ENCODE measurements at places on chromosomes 3 and 15.

GRCh38 chr3:31116651-31117050, 222.2 kb upstream of the GADL1 start:
- DNase-seq = no peak

GRCh38 chr3:87805670-87806069, 253.1 kb downstream of the CGGBP1 start:
- no peak for DNase-seq

DNA sequence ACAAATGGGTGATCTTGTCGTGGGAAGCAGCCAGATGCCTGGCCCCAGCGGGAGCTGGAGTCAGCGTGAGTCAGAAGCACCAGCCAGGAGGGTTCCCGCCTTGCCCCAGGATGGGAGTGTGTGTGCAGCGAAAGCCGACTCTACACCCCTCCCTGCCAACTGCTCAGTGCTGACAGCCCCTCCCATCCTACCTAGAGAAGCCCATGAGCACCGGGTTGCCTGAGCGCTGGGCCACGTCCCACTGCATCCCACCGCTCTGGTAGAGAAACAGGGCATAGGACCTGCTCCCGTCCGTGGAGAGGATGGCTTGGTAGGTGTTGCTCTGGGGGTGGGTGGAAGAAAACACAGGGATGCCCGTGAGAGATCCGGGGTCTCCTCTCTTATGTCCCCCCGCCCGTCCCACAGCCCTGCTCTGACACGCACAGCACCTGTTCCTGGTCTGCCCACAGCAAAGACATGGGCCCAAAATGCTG, 42.9 kb downstream of the MUC4 start:
- no peak for DNase-seq

GRCh38 chr3:145191543-145191942, 969.4 kb downstream of the PLOD2 start:
- DNase-seq = peak; percentile 17

- no peak for DNase-seq
Measured at GRCh38 chr3:22318325-22318724, 567.3 kb upstream of the ZNF385D start.

DNA sequence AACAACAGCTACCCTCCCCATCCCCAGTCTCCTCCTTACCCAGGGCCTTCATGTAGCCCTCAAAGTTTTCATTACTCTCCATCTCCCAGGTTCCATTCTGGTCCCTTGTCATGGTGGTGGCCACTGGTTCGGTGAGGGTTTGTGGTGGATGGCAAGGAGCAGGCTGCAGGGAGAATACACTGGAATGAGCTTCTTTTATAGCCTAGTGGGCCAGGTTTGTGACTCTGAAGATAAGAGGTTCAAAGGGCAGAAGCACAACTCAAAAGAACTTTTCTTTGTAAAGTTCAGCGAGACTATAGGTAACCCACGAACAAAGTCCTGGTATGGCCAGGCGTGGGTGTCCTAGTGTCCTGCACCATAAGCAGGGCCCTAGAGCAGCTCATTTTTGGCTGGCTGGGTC, at the start of gene RBP2:
RBP2 (minus strand) TSS at position 169 of the 400 bp plus-strand sequence; CDS start at position 112, 57 bp downstream.
- DNase-seq = no peak

DNA sequence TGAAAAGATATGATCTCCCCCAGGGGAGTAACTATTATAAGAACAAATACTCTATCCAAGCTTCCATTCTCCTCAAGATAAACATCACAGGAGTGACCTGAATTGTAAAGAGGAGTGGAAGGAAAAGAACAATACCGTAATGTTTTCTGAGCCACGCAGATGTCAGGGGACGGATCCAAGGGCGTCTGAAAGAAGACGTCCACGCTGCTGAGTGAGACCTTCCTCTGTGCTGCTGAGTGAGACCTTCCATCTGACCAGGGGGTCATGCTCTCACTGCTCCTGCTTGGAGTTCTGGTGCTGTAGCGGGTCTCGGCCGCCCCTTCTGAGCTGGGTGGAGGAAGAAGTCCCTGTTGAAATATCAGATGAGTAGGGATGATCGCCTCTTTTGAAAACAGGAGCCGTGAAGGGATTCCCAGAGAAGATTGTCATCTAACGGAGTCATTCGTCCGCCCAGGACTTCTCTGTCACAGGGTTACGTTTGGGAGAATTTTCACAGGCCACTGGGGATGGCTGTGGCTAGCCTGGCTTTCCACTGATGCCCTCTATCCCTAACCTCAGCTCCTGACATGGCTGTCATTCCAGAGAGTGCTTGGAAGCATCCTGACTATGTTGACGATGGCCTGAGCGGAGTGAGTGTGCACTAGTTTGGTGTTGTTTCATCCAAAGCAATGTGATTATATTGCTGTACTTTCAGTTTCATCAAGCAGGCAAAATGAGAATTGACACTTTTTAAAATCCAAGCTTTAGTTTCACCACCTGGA, 184.9 kb downstream of the APBA2 start:
- DNase-seq = no peak

- no peak for DNase-seq
Measured at GRCh38 chr3:52022323-52023100, 26.8 kb upstream of the RPL29 start.

GRCh38 chr15:51313074-51313393, 25.4 kb downstream of the CYP19A1 start:
- DNase-seq = no peak

GRCh38 chr3:134846911-134847317, 51.9 kb downstream of the EPHB1 start:
- no peak for DNase-seq

GRCh38 chr3:112101916-112102315, 15.7 kb downstream of the C3orf52 start:
- DNase-seq = no peak

DNA sequence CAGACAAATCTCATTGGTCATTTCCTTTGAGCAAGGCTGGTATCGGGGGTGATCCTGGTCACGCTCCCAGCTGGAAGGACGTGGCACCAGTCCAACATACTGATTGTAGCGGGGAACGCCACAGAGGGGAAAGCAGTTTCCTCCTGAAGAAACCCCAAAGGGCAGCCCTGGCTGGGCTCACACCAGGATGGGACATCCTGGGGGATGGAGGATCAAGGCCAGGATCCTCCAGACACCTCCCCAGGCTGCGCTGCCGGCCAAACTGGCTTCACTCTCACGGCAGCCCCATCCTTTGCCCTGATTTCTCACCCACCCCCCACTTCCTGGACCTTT, 36.6 kb downstream of the MUC20 start:
- no peak for DNase-seq

GRCh38 chr15:47437491-47437890, 279.8 kb upstream of the SEMA6D start:
- no peak for DNase-seq

- DNase-seq = no peak
Measured at GRCh38 chr3:160393346-160394008, 5.5 kb downstream of the IFT80 start.

DNA sequence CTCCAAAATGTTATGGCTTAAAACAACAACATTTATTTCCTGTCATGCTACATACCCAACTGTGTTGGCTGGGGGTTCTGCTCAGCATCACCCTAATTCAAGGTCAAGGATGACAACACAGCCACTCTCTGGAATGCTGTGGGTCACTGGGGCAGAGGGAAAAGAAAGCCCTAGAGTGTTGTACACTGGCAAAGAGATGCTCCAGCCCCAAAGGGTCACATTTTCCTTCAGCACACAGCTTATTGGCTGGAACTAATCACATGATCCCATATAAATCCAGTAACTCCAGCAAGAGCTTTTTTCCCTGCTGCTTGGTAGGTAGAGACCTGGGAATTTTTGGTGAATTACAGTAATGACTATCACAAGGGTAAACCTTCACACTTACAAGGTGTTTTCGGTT, 1041.4 kb downstream of the NTRK3 start:
- DNase-seq = no peak

GRCh38 chr3:152226176-152226575, 42.6 kb upstream of the MBNL1 start:
- no peak for DNase-seq

DNA sequence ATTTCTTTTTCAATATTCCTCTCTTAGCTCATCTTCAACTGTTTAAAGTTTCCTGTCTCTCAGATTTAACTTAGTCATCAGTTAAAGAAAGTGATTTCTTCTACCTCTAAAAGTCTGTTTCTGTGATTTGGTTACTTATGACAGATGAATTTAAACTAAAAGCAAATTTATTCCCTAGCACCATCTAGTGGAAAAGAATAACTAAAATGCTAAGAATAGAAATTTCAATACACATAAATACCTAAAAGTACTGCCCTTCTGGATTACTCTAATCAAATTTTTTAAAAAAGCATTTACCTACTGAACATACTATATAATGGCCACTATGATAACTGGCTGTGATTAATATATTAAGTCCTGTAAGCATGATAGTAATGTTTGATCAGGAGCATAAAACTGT, 14.0 kb upstream of the ZCWPW2 start:
- no peak for DNase-seq

DNA sequence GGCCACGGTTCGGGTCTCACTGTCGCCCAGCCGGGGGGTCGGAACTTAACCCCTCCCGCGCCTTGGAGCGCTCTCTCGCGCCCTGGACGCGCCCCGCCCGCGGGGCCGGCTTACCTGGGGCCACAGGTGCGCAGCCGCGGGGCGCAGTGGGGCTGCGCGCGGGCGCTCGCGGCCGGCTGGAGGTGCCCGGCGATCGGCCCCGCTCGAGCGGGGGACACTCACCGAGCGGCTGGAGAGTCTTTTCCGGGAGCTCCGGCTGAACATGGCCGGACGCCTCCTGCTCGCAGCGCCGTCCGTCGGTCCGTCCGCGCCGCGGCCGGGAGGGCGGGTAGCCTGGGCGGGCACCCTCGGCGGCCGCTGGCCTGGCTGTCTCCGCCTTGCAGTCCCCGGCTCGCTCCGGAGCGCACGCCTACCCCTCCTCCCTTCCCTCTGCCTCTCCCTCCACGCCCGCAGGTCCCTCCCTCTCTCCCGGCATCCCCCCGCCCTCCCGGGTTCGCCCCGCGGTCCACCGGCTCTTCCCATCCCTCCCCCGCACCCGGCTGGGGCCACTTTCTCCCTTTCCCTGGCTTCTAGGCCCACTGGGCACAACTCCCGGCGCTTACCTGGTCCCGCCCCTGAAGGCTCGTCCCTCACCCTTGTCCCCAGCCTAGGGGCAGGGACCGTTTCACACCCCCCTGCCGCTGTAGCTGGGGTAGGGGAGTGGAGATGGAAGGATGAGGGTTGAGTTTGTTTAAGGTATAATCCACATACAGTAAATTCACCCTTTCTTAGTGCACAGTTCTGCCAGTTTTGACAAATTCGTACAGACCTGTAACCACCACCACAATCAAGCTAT, 220.1 kb upstream of the PRICKLE2 start:
- DNase-seq = no peak

DNA sequence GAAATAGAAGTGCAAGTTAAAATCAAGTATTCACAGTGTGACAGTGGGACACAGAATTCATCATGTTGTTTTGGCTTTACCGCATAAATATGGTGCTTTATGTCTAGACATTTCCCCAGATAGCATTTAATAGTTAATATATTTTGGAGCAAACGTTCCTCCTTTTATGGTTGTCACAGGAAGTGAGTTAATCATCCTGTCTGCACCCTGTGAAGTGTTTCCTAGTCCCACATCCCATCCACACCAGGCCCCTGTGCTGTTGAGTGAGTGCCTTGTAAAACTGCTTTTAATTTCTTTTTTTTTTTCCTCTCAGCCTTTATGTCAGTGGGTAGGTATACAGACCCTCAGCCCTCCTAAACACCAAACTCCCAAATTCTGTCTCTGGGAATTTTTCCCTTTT, 393.7 kb downstream of the FEZF2 start:
- DNase-seq = no peak

GRCh38 chr3:17219593-17219992, 334.8 kb downstream of the PLCL2 start:
- no peak for DNase-seq

GRCh38 chr3:77602722-77603121, 562.8 kb downstream of the ROBO2 start:
- DNase-seq = no peak

- DNase-seq = peak; percentile 89
Measured at GRCh38 chr3:13484851-13485590, 4.9 kb downstream of the HDAC11 start.

DNA sequence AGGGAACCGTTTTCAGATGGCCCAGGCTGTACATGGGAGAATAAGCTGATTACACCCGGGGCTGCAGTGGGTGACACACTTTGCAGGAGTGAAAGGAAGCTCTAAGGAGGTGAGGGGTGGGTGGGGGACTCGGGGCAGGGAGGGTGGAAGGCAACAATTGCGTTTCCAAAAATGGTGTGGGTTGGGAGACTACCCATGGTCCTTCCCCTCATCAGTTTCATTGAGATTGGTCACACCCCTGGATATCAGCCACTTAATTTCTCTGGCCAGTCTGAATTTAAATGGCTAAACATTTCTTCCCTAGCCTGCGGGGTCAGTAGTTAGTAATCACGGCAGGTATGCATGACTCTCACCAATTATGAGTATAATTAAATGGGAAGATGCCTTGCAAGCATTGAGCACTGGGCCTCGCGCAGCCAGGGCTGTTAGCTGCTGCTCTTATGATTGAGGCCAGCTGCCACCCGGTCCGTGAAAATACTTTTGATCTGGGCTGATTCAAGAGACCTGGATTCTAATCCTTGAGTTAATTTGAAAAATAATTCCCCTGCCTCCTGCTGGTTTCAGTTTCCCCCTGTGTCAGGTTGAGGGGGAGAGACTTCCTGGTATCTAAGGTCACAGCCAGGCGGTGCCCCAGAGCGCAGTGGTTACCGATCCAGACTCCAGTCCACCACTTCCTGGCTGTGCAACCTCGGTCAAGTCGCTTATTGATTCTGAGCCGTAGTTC, 23.3 kb downstream of the SLC6A6 start:
- peak; percentile 47 for DNase-seq

DNA sequence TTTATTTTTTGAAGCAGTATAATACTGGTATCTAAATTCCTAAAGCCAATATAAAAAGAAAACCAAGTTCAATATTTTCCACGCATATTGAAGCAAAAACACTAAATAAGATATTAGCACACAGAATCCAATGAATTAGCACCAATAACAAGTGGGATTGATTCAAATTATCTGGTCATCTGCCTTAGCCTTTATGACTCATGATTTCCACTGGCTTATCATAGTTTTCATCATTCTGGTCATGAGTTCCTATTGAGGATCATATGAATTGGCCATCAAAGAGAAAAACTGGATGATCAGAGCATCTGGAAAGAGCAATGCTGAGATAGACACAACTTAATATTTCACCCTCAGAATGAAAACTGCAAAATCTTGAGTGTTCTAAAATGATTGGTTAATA, 809.9 kb downstream of the MCTP2 start:
- no peak for DNase-seq

- DNase-seq = no peak
Measured at GRCh38 chr3:45907769-45908705, 21.7 kb downstream of the CCR9 start.

- DNase-seq = no peak
Measured at GRCh38 chr3:169077394-169077906, 586.1 kb downstream of the MECOM start.

Data from mucosa of gallbladder (tissue), 1 donor.